NCI-H146 (cell line): ENCODE measurements at places on chromosomes 3 and 15.

GRCh38 chr3:14600075-14600474, 51.5 kb upstream of the CCDC174 start:
- no peak for DNase-seq

DNA sequence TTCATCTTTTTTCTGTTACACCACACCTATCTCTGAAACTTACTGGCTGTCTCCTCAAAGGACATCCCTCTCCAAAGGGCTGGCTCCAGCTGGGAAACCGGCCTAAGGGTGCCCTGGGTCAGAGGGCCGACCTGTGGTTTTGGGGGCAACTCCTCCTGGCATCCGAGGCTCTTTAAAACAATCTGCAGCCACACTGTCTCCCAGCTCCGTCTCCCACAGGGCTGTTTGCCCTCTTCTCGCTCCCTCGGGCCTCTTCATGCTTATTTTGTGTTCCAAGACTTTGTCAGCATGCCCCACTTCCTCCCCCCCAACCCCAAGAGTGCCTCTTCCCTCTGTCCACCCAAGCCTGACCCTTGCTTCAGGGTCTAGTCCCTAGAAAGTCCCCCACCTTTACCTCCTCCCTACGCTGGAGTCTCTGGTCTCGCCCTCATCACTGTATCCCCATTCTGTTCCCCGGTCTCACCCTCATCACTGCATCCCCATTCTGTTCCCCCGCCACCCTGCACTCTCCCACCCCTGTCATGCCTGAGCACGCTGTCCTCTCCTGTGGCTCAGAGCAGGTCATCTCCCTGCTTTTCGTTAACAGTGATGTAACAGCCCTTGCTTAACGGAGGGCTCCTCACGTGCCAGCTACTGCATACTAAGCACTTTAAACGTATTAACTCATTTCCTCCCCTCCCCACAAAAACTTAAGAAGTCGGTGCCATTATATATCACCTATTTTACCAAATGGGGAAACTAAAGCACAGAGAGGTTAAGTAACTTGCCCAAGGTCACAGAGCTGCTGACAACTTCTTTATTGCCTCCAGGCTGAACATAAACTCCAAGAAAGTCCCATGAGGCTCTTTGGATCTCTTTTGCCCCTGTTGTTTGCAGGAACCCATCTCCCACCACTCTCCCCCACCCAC, 1.1 kb upstream of the CSK start:
- no peak for DNase-seq

- peak; percentile 94 for DNase-seq
Observed at GRCh38 chr3:73955494-73956070, 330.8 kb upstream of the PDZRN3 start.

GRCh38 chr3:194661946-194662345, 10.0 kb downstream of the LSG1 start:
- no peak for DNase-seq

- no peak for DNase-seq
Observed at GRCh38 chr3:4531478-4532025, 38.4 kb downstream of the ITPR1 start.

- DNase-seq: no peak
Observed at GRCh38 chr15:40582726-40583246, 11.3 kb upstream of the KNL1 start.

DNA sequence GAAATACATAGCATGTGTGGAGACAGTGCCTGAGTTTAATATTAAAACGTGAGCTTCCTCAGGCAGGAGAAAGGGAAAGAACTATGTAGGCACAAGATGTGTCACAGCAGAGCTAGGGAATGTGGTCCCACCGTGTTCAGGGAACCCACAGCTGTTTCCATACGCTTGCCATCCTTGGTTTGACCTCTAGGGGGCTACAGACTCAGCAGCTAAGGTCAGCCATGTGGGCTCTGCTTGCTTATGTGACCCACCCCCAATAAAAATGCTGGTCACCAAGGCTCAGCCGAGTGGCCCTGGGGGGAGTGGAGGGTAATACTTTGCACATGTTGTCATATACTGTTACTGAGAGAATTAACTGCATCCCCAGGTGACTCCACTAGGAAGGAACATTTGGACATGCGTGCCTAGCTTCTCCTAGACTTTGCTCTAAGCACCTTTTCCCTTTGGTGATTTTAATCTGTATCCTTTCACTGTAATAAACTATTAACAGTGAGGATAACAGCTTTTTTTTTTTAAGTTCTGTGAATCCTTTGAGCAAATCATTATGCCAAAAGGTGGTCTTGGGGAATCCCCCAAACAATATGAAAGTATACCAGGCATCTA, 3.3 kb downstream of the TUBGCP5 start:
- DNase-seq: peak; percentile 22

DNA sequence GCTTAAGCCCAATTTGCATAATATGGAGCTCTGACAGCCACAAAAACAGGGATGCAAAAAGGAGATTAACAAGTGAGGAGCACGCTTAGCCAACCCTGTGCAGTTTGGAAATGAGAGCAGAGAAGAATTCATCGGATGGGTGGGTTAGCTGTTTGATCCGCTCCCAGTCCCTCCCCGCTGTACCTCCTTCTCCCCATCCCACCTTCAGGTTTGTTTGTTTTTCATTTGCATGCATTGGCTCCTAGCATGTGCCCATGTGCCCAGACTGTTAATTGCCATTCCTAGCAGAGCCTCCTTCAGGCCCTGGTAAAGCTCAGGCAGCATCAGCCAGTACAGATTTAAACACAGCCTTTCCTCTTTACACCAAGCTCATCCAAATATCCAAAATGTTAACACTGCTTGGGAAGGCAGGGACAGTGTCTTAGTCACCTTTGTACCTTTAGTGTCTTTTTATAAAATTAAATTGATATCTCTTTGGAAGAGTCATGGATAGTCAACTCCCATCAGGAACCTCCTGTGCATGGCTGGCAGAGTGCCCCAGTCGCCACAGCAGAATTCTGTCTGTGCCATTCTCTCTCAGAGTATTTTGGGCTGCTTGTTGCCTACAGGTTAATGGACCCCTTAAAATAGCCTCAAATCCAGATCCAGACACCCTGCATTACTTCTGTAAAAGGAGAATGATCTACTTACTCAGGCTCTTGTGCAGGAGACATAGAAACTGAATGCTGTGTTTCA, 244.2 kb downstream of the LSAMP start:
- DNase-seq: no peak

DNA sequence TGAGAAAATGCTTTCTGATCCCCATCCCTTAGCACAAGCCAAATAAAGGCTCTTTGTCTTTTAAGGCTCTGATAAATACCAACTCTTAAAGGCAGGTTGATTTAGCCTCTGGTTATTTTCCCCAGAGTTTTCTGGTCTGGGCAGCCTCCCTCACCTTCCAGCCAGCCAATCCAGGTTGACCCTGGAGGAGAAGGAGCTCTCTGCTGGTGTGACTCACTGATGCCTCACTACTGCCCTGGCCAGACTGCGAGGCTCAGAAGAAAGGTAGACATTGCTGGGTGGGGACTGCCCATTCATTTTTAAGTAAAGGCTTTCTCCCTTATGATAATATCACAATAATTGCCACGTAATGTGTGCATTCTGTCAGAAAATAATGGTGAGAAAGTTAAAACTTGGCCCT, 37.1 kb downstream of the SLCO3A1 start:
- DNase-seq: no peak

DNA sequence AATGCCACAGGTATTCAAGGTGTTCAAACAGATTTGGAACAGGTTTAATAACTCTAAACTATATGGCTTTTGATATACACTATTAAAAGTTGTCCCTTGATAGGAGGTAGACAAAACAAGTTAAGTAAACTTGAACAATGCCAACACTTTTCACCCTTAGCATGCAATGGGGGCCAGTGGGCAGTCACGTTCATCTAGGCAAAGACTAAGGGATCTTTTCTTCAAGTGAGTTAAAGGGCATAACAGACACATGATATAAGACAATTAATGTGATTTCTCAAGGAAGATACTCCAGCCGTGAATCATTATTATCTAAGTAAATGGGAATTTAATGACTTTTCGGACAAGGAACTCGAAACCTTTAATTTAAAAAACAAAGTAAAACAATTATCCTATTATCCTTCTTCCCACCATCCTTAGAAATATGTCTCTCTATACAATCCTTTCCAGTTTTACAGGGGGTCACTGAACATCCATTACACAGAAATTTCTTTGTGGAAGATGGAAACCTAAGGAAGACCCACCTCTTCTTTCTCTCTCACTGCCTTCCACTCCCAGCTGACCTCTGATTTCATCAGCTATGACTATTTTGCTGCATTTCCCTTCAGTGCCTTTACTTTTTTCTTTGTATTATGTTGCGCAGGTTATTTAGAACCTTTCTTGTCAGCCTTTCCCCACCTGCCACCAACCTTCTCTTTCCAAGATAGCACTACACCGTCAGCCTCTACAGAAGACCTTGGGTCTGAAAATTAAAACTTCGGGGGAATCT, 1.5 kb downstream of the CLDN1 start:
- DNase-seq: no peak

DNA sequence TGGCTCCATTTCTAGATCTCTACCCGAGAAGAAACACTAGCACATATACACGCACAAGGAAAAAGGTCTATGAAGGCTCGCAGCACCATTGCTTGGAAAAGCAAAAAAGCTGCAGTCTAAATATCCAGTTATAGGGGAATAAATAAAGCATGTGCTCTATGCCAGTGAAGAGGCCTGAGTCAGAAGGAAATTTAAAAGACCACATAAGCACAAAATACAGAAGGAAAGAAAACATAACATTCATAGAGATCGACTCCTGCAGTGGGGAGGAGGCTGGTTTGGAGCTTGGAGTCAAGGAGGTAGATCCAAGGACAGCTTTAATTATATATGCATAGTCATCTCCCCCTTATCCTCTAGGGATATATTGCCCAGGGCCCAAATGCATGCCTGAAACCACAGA, 114.4 kb downstream of the PDZRN3 start:
- no peak for DNase-seq

DNA sequence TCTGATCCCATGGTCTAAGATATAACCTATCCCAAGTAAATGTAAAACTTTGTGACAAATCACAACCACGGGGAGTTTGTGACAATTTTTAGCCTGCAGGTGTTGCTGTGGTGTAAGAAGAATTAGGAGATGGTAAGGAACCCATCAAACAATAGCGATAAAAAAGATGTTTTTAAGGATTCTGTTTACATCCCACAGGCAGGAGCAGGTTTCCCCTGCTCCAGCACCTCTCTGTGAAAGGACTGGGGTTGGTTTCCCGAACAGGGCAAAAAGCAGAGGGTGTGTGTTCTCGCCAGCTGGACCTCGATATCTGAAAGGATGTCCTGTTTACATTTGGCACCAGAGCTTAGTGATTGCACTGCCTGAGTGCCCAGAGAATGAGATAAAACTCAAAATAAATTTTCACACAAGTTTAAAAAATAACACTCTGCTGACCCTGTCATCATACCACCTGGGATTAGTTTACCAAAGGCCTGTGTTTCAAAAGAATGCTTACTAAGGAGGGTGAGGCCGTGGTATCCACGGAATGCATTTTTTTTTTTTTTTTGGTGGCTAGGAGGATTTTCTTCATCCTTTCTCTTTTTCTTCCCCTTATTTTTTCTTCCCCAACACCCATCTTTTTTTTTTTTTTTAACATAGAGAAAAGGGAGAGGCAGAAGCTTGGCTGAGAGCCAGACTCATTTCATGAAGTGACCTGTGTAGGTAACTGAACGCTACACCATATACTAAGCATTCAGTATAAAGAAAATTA, 151.8 kb upstream of the DPH6 start:
- no peak for DNase-seq

DNA sequence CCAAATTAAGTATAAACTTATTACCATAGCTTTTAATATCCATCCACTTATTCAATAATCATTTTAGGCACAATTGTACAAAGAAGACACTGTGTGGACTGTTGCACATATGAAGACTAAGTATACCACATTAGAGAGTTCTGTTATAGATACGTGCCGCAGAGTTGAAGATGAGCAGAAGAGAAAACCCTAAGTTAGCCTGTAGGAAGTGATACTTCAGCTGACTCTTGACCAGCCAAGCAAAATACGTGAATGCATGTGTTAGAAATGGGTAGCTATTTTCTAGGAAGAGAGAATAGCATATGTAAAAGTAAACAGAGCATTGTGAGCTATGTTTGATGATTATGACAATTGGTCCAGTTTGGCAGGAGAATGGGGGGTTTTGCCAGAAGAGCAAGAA, 272.0 kb upstream of the ATP11B start:
- DNase-seq: no peak

DNA sequence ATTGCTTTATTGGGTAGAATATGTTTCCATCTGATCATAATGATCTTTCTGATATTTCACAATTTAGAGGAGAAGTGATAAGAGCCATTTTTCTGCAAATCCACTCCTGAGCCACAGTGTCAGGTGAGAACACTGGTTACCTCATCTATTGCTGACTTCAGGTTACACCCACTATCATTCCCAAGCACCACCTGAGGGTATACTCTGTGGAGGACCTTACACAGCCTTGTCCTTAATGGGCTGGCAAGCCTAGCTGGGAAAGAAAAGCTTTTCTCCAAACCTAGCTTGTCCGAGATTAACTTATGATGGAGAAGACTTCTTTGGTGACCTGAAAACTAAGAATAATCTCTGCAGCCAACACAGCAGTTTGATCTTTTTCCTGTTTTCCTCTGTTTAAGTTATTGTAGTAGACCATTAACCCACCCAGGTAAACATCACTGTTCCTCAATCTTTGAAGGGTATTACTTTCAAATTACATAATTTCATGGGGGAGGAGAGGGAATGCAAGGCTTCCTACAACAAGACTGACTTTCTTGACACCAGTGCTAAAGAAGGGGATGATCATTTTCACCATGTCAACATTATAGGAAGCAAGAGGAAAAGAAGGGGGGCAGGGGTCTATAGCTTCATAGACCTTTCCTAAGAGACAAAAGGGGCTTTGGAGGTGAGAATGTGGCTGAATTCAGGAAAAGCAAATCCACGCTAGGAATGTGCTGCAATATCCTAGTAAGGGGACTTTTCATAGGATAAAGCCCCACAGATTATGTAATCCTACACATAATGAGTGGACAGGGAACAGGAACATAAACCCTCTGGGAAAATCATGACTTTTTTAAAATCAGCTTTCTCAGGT, 1.7 kb downstream of the NCEH1 start:
- peak; percentile 11 for DNase-seq

DNA sequence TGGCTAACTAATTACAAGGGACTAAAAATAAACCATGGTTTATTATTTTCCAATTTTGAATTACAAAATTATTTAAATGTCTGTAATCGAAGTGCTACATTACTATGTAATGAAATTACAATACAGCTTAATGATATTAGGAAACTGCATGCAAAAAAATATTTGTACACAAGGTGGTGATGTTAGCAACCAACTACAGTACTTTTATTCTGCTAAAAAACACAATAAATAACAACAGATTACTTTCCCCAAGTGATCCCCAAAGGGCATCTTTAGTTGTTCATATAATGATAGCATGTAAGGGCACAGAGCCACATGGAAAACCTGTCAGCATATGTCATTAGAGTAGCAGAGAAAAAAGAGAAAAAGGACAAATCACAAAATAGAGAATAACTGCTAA, 147.5 kb upstream of the SOX2 start:
- DNase-seq: no peak

- no peak for DNase-seq
Observed at GRCh38 chr15:28116521-28117431, 17.7 kb upstream of the OCA2 start.

DNA sequence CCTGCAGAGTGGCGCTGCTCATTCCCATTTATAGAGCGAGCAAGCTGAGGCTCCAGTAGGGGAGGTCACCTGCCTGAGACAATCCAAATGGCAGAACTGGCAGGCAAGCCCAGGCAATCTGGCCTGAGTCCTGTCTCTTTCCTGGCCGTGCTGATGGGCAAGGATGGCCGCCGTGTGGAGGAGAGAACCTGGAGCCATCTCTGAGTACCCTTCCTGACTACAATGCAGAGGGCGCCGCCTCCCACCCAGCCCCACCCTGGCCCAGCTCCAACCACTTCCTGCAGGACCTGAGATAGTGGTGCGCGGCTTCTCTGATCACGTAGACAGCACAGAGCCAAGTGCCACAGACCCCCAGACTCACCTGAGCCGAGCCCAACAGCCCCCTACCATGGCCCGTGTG, 7.0 kb downstream of the TLR9 start:
- no peak for DNase-seq
